B cell (primary cell): ENCODE measurements at places on chromosomes 2 and 18.

DNA sequence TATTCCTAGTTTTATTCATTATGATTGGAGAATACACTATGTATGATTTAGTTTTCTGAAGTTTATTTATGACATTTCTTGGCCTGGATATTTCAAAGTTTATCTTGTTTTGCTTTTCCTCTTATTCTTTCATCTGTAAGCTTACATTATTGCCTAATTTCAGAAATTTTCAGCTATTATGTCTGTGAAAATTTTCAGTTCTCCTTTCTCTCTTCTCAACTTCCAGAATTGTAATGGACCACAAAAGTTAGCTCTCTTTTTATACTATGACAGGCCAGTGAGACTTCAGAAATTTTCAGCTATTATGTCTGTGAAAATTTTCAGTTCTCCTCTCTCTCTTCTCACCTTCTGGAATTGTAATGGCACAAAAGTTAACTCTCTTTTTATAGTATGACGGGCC is 97.2 kb upstream of the SCN7A start:
- H3K4me3 ChIP-seq, result no peak overlapping the region
- no peak overlapping the region for H3K27ac ChIP-seq
- H3K36me3 ChIP-seq, result no peaks in the 10 kb centered on the region
- H3K4me1 ChIP-seq, result no peaks in the 10 kb centered on the region

GRCh38 chr2:64491426-64491825 is 32.7 kb upstream of the AFTPH start:
- H3K4me3 ChIP-seq, result no peak overlapping the region
- H3K27me3 ChIP-seq, result no peaks in the 10 kb centered on the region
- H3K4me1 ChIP-seq, result peaks cover 4% of the 10 kb centered on the region
- H3K27ac ChIP-seq, result no peak overlapping the region

GRCh38 chr2:120313695-120314615 is 32.0 kb upstream of the INHBB start:
- H3K36me3 ChIP-seq, result no peaks in the 10 kb centered on the region
- no peak for DNase-seq
- no peaks in the 10 kb centered on the region for H3K27me3 ChIP-seq
- H3K27ac ChIP-seq, result no peak overlapping the region
- H3K4me3 ChIP-seq, result no peak overlapping the region
- H3K4me1 ChIP-seq, result peaks cover 11% of the 10 kb centered on the region

GRCh38 chr2:209472871-209473270 is 49.0 kb downstream of the MAP2 start:
- no peaks in the 10 kb centered on the region for H3K27me3 ChIP-seq
- H3K4me1 ChIP-seq, result no peaks in the 10 kb centered on the region
- no peak for DNase-seq
- no peak overlapping the region for H3K27ac ChIP-seq
